CMK (cell line): ENCODE measurements at places on chromosomes 4 and X.

DNA sequence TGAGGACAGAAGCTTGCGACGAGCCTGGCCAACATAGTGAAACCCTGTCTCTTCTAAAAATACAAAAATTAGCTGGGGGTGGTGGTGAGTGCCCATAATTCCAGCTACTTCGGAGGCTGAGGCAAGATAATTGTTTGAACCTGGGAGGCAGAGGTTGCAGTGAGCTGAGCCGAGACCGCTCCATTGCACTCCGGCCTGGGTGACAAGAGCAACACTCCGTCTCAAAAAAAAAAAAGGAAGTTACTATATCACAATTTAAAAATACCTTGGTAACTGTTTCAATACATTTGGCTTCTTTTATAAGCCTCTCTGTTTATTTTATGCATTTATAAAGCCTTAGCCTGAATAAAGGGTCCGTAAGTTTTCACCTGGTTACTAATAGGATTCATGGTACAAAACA is 46.6 kb upstream of the CHRNA9 start:
- no peak for DNase-seq

DNA sequence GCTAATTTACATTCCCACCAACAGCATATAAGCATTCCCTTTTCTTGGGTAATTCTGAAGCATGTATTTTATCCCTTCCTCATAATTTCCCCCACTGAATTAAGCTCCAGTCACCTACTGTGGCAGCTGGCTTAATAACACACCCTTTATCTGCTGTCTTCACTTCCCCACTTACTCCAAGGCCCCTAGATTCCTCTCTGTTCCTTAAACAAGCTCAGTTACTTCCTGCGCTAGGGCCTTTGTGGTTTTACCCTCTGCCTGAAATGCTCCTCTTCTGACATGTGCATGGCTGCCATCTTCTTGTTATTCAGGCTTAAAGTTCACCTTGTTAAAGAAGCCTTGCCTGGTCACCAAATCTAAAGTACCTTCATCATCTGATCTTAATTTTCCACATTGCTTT is 47.2 kb upstream of the RPS6KA3 start:
- no peak for DNase-seq

DNA sequence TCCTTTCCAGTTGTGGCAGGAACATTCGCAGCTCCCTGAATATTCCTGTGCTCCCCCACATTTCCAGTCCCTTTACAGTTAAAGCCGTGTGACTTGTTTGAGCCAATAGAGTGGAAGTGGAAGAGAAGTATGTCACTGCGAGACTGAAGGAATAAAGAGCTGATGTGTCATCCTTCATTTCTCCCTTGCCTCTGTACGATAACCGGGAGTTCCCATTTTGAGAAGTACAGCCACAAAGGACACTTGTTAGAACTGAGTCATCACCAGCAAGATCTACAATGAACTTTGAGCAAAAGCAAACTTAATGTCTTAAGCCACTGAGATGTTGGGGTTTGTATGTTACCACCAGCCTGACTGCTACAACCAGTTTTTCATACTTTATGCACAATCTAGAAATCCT is 92.3 kb downstream of the SPRY1 start:
- no peak for DNase-seq

DNA sequence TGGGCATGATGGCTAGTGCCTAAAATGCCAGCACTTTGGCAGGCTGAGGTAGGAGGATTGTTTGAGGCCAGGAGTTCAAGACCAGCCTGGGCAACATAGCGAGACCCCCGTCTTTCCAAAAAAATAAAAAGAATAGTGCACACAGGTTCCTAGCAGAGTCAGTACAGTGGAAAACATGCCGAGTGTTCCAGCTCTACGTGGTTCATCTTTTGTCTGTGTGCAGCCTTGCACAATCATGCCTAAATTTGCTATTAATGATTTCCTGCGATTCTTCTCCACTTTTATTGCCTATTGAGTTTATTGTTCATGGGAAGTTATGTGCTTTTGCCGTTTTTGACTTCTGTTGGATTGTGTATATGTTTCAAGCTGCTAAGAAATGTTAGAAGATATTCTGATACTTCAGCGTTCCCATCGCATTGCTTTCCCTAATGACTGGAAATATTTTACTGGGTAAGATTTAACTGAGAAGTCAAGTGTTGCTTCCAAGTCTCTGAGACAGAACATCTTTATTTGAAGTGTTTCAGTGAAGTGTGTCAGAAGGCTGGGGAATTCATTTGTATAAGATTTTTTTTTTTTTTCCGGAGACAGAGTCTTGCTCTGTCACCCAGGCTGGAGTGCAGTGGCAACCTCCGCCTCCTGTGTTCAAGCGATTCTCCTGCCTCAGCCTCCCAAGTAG is 11.3 kb downstream of the DOCK11 start:
- DNase-seq: no peak

GRCh38 chrX:48473704-48473990 is 2.4 kb upstream of the FTSJ1 start:
- no peak for DNase-seq

- no peak for DNase-seq
Observed at GRCh38 chrX:73563738-73564068, 706 bp downstream of the CHIC1 start.

DNA sequence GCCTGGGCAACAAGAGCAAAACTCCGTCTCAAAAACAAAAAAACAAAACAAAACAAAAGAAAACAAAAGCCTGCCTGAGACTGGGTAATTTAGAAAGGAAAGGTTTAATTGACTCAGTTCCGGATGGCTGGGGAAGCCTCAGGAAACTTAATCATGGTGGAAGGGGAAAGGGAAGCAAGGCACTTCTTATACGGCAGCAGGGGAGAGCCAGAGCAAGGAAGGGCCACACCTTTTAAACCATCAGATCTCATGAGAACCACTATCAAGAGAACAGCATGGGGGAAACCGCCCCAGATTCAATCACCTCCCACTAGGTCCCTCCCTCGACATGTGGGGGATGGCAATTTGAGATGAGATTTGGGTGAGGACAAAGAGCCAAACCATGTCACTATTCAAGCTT is 122.2 kb downstream of the UBE2K start:
- DNase-seq: peak; percentile 11

GRCh38 chr4:88158038-88158488 is 376 bp downstream of the ABCG2 start:
- DNase-seq: no peak

DNA sequence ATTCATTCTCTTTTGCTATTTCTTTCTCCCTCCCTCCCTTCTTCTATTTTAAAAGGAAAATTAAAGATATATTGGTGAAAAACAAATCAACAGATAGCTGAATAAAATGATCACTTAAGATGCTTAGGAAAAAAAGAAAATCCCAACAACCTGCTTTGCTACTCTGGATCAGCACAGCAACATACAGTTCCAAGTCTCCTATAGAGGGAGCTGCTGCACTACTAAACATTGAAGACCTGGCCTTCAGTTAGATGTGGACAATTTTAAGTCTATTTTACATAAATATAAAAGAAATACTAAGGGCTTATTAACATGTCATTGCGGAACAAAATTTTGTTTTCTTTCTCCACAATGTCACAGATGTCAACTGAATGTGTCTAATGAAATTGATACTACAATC is 226.4 kb downstream of the MAGEB5 start:
- no peak for DNase-seq

DNA sequence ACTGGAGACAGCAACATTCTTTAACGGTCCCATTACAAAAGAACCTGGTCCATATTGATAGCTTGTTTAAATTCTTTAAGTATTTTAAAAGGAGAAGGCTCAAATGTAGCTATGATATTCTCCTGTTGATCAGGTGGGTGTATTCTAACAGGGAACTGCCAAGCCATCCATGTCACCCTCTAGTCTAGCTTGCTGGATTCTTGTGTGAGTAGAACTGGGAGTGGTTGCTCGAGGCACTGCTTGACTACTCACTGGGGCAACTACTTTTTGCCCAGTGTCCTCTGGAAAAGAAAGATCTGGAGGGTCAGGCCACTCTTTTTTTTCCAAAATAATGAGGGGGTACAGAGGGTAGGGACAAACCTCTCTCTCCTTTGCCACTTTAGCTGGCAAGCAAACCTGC is 155.1 kb downstream of the ZNF518B start:
- DNase-seq: no peak

- DNase-seq: no peak
Observed at GRCh38 chr4:89420507-89420906, 112.9 kb upstream of the GPRIN3 start.

DNA sequence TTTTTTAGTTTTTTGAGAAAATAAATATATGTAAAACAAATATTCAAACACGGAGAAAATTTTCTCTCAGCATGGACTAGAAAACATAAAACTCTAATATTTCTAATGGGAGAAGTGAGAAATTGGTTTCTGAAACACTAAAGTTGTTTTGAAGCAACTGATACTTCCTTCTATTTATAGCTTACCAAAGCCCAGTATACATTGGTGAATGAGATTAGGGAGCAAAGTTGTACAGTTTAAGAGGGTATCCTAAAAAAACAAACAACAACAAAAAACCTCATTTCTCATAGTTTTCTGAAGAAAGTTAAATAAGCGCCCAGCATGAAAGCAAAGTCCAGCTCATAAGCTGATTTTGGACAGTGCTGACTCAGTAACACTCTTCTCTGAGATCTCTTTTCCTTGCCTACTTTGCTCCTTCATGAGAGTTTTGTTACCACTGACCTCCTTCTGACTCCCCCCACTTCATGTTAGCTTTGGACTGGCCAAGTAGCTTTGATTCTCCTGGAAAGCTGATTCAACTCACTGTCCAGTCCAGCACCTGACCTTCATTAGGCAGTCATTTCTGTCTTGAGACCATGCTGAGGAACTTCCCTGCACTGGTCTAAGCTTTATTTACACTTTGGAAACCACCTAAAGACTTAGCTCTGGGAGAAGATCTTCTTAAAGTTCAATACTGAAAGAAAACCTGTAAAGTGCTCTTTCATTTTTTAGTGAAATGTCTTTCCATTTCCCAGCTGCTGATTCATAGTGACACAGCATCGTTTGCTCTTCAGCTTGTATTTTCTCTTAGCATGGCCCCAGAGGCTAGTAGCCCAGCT is 21.8 kb upstream of the P2RY10 start:
- no peak for DNase-seq

DNA sequence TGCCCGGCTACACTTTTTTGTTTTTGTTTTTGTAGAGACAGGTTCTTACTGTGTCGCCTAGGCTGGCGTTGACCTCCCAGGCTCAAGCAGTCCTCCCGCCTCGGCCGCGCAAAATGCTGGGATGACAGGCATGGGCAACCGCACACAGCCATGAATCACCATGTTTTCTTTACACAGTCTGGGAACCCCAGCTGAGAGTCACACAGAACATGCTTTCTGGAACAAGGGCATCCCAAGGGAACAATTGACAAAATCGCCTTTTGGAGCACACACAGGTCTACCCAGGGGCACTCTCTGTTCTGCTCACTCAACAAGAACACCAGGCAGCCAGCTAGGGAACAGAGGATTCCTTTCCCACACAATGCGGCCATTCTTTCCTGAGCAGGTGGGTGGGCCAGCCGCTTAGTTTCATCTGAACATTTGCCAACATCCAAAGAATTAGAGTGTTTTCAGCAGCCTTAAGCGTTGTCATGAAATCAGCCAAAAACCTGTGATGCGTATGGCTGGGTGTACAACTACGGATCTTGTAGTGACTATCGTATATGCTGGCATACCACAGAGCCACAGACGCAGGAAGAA is 15.7 kb downstream of the PRKX start:
- DNase-seq: no peak

DNA sequence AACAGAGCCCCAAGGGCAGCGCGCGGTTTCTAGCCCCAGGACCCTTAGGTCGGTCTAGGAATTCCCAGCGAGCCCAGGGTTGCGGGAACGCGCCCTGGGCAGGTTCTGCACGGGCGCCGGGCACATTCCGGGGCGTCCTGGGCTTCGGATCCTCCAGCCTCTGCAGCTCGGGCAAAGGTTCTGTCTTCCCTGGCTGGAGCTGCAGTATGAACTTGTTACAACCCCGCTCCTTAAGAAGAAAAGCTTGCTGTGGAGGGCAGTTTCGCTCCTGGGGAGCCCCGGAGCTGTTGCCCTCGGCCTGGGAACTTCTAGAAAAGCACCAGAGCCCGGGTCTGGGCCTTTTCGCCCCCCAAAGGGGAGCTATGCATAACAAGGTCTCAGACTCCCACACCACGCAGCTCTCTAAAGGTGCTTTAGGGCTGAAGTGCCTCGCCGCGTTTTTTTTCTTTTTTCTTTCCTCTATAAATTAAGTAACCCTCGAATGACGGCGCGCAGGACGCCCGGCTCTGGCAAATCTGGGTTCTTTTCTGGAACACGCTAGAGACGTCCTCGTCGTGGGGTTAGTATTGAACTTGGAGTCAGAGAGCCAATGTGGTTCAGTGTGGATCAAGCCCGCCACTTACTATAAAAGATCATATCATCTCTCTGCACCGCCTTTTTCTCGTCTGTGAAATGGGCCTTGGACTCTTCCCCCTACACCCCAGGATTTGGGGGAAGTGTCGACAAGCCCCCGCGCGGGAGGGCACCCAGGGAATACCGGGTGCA is 5.7 kb downstream of the MSX1 start:
- no peak for DNase-seq

- no peak for DNase-seq
Observed at GRCh38 chr4:55553441-55554201, 6.9 kb upstream of the CLOCK start.

GRCh38 chrX:131725001-131725654 is 181.3 kb downstream of the OR13H1 start:
- DNase-seq: no peak

GRCh38 chr4:86174506-86174905 is 185.3 kb downstream of the MAPK10 start:
- DNase-seq: no peak

DNA sequence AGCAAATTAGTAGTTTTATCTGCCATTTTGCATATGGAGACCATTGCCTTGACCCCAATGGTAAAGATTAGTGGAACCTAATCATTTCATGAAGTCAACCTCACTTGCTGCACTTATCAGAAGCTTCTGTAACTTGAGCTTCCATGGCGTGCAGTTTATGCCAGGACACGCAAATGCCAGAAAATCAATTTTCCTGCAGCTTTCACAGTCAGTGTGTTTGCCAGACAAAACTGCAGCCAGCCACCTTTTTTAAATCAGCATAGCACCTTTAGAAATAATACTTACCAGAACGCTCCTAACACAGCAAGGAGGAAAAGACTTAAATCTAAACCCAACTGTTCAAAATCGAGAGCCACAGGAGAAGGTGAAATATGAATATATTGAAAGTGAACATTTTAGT is 265.3 kb downstream of the GRIA3 start:
- no peak for DNase-seq

DNA sequence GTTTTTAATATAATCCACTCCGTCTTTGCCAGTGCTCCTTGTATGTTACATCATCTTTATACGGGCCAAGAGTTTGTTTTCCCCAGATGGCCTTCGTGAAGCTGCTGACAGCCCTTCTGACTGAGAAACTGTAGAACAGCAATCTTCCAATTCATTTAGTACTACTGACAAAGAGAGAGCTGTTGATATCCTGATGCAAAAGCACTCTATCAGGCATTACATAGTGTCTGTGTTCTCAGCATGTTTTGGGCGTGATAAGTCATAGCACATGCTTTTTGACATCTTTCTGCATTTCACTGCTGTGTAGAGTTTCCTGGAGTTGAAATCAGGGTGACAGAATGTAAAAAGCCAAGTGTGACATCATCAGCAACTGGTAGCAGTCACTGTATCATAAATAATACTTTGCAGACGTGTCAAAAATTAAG is 746.3 kb upstream of the FAM241A start:
- no peak for DNase-seq

- DNase-seq: no peak
Observed at GRCh38 chr4:38815885-38816782, 11.5 kb upstream of the TLR1 start.
